CMK (cell line): ENCODE measurements at places on chromosomes 11 and 22.

DNA sequence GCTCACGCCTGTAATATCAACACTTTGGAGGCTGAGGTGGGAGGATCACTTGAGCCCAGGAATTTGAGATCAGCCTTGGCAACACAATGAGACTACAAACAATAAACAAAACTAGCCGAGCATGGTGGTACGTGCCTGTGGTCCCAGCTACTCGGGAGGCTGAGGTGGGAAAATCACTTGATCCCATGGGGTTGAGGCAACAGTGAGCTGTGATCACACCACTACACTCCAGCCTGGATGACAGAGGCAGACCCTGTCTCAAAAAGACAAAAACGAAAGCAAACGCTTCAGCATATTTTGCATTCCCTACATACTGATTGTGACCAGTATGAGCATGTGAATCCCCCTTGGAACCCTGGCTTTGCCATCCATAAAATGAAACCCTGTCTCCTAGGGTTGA is 33.9 kb upstream of the MN1 start:
- DNase-seq = no peak

GRCh38 chr11:12900496-12900895 is 108.6 kb upstream of the RASSF10 start:
- no peak for DNase-seq

DNA sequence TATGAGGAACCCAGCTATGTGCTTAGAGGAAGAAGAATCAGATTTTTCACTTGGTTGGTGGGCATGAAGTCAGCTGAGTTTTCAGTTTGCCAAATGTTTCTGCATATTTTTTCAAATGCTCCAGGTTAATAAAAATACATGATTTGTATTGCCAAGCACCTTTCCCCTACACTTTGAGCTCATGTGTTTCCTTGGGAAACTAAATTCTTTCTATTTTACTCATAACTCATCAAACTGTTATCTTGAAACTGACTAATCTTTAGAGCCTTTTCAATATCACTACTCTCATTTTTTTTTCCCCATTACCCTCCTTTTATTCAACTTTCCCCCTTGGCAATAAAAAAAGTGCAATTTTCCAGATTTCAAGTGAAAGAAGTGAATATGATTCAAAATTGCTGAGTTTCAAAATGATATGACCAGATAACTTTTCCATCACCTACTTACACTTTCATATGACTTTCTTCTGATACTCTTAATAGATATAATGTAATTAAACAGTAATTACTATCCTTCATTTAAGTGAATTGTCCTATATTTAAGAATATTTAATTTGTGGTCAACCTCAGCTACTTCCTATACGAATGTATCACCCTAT is 91.9 kb upstream of the SOX6 start:
- DNase-seq = no peak

- DNase-seq = no peak
Measured at GRCh38 chr11:77468527-77468926, 5.4 kb downstream of the PAK1 start.

DNA sequence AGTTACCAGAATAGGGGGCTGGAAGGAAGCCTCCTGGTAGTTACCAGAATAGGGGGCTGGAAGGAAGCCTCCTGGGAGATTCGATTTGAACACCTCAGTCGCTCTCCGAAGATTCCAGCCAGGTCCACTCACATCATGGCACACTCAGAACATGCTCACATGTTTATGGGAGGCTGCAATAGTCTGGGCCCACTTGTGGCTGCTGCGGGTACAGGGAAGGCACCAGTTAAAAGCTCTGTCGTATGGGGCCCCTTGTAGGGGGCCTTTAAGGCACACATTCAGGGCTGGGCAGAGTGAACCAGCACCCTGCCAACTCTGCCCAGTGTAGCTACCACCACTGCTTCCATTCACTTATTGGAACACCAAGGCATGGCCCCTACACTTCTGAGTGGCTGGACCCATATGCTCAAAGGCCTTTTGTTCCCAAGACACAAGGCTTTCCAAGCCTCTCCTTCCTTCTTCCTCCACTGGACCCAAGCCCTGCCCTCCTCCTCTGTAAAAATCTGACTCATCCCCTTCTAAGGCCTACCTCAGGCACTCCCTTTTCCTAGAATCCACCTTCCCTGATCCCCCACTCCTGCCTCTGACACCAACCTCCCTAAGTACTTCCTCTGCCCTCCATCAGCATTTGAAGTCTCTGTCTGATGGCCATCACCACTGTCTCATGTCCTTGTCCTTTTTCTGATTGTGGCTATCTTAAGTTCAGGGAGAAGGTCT is 28.0 kb downstream of the USP35 start:
- no peak for DNase-seq

DNA sequence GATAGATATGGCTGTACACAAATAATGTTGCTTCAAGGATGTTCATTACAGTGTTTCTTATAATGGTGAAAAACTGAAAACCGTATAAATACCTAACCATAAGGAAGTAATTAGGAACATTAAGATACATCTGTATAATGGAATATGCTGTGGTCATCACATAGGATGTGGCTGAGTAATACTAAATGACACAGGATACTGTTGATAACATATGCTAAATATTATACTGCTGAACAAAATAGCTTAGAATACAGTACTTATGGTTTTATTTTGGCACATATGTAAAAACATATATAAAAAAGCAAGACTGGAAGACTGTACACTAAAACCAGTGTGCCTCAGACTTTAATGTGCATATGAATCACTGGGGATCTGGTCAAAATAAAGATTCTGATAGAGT is 43.8 kb downstream of the FBXO7 start:
- DNase-seq = no peak

DNA sequence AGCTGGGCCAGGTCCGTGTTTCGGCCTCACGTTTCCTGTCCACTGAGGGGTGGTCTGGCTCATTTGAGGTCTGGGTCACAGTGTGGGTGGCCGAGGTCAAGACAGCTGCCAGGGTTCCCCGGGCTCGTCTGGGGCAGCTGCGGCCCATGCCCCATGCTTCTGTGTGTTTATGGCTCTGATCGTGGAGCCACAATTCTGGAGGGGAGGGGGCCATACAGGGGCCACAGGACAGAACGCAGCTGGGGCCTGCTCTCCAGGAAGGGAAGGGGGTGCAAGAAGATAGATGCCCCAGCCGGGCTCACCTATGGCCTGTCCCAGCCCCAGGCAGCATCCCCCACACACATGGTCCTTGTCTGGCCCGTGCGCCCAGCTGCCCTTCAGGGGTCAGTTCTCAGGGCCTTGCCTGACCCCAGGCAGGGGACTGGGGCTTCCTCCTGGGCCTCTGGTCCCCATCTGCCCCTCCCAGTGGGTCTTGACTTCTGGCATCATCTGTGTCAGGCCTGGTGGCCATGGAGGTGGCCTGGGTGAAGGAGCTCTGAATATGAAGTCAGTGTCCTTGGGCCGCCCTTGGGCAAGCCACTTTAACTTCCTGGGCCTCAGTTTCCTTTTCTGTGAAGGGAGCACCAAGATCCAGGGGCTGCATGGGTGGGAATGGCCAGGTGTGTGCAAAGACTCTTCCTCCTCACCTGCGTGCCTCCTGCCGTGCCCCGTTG is 8.4 kb downstream of the TSPAN32 start:
- DNase-seq = no peak

DNA sequence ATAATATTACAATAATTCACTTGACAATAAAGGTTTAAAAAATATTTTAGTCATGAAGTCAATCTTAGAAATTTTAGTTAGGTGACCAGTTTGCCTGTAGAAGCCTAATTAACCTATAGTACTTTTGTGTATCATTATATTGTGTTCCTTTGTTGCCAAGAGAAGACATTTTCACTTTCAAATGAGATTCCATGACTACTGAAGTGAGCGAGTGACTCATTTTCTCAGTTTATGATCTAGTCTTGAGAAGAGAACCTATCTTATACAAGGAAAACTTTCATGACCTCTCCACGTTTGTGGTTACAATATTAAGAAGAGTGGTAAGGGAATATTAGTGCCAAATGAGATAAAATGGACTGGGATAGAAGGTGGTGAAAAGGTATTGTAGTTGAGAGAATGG is 423.9 kb upstream of the CHORDC1 start:
- no peak for DNase-seq

- DNase-seq = no peak
Measured at GRCh38 chr22:17104336-17104935, 16.7 kb downstream of the TMEM121B start.

DNA sequence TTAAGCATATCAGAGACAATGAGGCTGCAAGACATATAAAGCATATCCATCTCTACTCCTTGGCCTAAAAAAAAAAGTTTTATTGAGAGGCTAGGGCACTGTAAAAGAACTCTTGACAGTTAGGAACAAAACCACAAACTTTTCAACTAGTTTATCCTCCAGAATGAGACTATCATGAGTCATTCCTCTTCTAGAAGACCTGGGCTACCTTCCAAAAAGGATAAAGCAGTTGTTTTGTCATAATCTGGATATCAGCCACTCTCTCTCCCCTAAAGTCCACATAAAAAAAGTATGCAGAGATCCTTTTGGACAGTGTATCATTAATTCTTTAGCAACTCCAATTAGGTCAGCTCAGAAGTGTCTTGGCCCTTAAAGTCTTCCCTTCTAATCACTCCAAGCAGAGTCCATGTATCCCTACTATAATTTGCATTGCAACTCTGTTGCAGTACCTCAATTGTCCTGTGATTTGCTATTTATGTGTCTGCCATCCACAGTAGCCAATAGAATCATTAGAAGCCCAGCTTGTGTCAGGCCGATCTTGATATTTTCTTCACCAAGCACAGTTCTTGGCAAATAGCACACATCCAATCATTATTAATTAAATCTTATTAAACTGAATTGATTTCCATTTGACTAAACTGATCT is 10.4 kb downstream of the OR51T1 start:
- DNase-seq = no peak

- DNase-seq = no peak
Measured at GRCh38 chr11:7115780-7116179, 27.0 kb downstream of the RBMXL2 start.

GRCh38 chr11:46918788-46919513 is 601 bp upstream of the LRP4 start:
- DNase-seq = no peak

GRCh38 chr11:56909080-56909479 is 79.6 kb upstream of the OR5AK2 start:
- no peak for DNase-seq

- no peak for DNase-seq
Measured at GRCh38 chr11:11588891-11589290, 32.9 kb downstream of the GALNT18 start.

DNA sequence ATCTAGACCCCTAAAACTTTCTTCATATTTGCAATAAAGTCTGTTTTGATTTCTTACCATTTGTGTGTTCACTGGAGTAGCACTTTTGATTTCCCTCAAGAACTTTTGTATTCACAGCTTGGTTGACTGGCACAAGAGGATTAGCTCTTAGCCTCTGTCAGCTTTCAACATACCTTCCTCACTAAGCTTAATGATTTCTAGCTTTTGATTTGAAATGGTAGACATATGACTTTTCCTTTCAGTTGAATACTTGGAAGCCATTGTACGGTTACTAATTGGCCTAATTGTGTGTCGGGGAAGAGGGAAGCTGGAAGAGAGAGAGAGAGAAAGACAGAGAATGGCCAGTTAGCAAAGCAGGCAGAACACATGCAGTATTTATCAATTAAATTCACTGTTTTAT is 180.5 kb downstream of the ARHGAP42 start:
- DNase-seq = no peak

DNA sequence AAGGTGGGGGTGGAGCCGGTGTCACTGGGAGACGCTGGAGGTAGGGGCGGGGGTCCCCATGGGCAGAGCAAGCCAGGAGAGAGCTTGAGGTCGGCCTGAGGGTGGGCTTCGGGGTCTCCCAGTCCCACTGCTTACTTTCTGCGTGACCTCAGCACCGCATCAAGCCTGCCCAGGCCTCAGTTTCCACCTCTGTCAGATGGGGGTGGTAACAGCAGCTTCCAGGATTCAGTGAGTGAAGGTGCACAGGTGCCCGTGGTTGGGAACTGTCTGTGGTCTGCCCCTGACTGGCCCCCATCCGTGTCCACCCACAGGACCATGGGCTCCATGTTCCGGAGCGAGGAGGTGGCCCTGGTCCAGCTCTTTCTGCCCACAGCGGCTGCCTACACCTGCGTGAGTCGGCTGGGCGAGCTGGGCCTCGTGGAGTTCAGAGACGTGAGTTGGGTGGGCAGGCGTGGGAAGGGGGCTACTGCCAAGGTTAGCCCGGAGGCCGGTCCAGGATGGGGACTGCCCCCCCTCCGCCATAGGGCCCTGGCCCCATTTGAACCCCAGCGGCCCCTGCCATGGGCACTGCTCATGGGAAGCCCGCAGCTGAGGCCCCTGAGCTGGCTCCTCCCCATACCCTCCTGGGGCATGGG is 2.2 kb downstream of the TCIRG1 start:
- DNase-seq = no peak

- DNase-seq = peak; percentile 27
Measured at GRCh38 chr11:81644239-81644840, 1089.3 kb downstream of the FAM181B start.

- DNase-seq = no peak
Measured at GRCh38 chr11:130370845-130371590, 56.3 kb upstream of the ZBTB44 start.

DNA sequence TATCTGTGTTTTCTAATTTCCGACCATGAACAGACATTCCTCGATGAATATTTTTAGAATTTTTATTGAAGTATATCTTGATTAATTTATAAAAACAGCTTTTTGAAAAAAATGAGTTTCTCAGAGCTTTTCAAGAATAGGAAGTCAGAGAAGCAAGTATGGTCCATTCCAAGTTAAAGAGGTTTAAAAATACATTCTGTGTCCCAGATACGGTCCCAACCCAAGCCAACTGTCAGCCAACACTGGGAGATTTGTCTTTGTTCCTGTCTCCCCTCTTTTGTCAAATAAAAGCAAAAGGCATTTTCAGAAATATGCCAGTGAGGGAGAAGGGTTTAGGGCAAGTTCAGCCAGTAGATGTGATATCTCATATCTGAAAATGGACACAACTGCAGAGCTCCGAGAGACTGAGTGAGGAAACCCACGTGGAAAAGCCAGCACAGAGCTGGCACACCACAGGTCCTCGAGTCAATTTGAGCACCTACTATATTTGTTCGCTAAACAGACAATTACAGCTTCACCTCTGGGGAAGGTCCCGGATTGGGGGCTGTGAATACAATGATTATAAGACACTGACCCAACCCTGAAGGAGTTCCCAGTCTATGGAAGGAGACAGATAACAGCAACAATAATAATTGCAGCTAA is 59.8 kb downstream of the C11orf91 start:
- no peak for DNase-seq

- DNase-seq = no peak
Measured at GRCh38 chr11:130706572-130706971, 209.7 kb downstream of the SNX19 start.

- no peak for DNase-seq
Measured at GRCh38 chr11:70944636-70945035, 307.7 kb downstream of the SHANK2 start.

- DNase-seq = no peak
Measured at GRCh38 chr22:34370711-34371110, 450.4 kb upstream of the LARGE1 start.

- DNase-seq = no peak
Measured at GRCh38 chr11:8063324-8063723, 17.7 kb upstream of the TUB start.

- DNase-seq = no peak
Measured at GRCh38 chr11:126829716-126830115, 170.9 kb downstream of the KIRREL3 start.
